Astrocyte (in vitro differentiated cells and primary cell): ENCODE measurements at places on chromosomes 1 and 21. TPM values are rescaled to one million over a fixed set of nuclear protein-coding genes. Genes with fewer than 3 reads are reported as not detected.

SF3B4 gene
- total RNA-seq: 73.2 and 74.0 TPM in 2 replicates

TFF3 gene
- total RNA-seq: 0.84 TPM in 1 of 2 replicates, not detected in the other

- H3K27me3 ChIP-seq: no peaks in the 10 kb centered on the region
- peaks cover 30% of the 10 kb centered on the region for H3K4me1 ChIP-seq
- no peaks in the 10 kb centered on the region for H3K36me3 ChIP-seq
- peak overlapping the region; percentile 66 for H3K27ac ChIP-seq
- DNase-seq: peak; percentile 52
- H3K4me3 ChIP-seq: no peak overlapping the region
These were observed 191.8 kb downstream of the TPR start for GRCh38 chr1:186183219-186183618.

DNA sequence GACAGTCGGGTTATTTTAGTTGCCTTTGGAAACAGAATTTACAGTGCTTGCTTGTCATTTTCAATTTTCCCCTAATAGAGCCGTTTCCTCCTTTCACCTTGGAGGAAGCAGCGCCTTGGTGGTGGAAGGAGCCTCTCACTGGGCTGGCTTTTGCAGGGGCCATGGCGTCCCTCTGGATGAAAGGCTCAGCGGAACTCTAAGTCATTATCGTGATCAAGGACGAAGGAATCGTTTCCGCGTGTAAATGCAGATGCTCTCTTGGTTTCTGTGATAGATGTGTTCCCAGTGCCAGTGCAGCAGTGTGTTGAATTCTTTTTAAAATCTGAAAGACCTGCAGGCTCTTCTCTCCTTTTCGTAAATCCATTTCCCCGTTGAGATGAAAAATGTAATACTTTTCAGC lies 126.2 kb upstream of the LMO4 start:
- H3K36me3 ChIP-seq: no peaks in the 10 kb centered on the region
- H3K27me3 ChIP-seq: no peaks in the 10 kb centered on the region
- H3K4me3 ChIP-seq: no peak overlapping the region
- DNase-seq: no peak
- H3K4me1 ChIP-seq: no peaks in the 10 kb centered on the region

OR2T2 gene
- not detected in 2 replicates for total RNA-seq

DNA sequence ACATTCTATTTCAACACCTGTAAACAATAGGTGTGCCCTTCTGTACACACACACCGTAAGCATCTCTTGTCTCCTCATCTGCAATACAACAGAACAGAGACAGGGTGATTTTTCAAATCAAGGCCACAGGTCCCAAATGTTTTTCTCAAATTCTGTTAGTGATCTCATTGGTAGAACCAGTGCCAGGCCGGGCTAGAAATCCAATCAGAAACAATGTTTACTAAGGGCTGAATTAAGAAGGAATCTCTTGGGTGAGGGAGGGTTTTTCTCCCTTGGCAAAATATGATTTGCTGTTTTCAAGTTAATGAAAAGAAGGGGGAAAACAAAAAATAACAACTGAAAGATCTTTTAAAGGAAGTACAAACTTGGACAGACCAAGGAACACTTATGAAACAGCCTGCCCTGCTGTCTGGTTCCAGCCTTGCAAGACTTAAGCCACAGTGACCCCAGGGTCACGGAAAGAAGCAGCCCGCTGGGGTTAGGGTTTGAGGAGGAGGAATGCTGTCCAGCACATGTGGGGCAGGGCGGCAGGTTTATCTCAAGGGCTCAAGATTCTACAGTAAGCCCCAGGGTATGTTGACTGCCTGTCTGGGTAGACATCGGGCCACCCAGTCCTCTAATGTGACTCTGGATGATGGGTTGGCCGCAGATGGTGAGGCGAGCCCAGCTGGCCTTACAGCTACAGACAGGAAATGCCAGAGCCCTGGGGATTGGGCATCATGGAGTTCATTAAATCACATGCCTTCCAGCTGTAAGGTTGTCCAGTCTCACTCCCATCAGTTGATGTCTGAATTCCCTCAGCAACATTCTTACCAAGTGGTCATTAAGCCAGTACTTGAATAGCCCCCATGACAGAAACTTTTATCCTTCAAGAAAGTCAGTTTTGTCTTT lies 73.3 kb upstream of the SLC44A3 start:
- H3K36me3 ChIP-seq: no peaks in the 10 kb centered on the region
- H3K4me1 ChIP-seq: no peaks in the 10 kb centered on the region
- no peaks in the 10 kb centered on the region for H3K27me3 ChIP-seq
- no peak overlapping the region for H3K4me3 ChIP-seq
- no peak overlapping the region for H3K27ac ChIP-seq

DNA sequence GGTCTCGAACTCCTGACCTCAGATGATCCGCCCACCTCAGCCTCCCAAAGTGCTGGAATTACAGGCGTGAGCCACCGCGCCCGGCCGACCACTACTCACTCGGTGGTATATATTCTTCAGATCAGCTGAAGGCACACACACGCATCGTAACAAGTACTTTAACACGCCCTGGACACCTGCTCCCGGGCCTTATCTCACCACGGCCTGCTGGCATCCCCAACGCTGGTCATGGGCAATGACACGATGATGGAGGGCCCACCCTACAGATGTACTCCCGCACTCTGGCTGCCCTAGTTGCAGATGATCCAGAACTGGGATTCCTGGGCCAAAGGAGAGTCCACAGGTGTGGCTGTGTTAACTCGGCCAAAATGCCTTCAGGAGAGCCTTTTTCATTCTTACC lies 11.6 kb downstream of the UBE2J2 start:
- peaks cover 15% of the 10 kb centered on the region for H3K36me3 ChIP-seq
- no peak overlapping the region for H3K4me3 ChIP-seq
- no peaks in the 10 kb centered on the region for H3K27me3 ChIP-seq

SPRR4 gene
- not detected in 2 replicates for total RNA-seq

DNA sequence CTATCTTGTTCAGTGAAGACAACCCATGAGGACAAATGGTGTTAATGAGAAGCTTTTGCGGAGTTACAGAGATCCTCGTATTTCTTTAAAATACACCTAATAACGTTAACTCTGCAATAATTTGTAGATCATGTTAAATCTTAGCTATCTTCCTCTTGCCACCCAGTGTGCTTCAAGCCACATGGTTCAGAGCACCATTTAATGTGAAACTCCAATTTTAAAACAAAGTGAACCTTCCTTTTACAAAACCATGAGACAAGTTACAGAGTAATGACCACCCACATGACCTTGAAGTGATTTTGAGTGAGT lies 1.7 kb upstream of the KCNE2 start:
- no peak for DNase-seq
- no peak overlapping the region for H3K27ac ChIP-seq
- H3K4me1 ChIP-seq: no peaks in the 10 kb centered on the region
- H3K27me3 ChIP-seq: peaks cover 12% of the 10 kb centered on the region

DNA sequence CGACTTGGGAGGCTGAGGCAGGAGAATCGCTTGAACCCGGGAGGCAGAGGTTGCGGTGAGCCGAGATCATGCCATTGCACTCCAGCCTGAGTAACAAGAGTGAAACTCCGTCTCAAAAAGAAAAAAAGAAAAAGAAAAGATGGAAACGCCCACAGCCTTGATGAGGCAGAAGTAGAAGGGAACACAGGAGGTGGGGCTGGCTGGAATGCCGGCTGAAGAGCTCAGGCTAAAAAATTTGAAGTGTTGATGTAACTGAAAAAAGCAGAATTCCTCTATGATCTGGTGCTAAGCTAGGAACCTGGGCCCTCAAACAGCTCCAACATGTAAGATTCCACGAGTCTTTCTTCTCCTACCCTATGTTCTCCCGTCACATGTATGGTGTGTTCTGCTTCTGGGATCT lies 53.6 kb downstream of the SLC66A1 start:
- H3K4me3 ChIP-seq: no peak overlapping the region
- no peak for DNase-seq
- H3K27ac ChIP-seq: no peak overlapping the region
- H3K36me3 ChIP-seq: peaks cover 14% of the 10 kb centered on the region

LORICRIN gene
- total RNA-seq: not detected in 2 replicates

DNA sequence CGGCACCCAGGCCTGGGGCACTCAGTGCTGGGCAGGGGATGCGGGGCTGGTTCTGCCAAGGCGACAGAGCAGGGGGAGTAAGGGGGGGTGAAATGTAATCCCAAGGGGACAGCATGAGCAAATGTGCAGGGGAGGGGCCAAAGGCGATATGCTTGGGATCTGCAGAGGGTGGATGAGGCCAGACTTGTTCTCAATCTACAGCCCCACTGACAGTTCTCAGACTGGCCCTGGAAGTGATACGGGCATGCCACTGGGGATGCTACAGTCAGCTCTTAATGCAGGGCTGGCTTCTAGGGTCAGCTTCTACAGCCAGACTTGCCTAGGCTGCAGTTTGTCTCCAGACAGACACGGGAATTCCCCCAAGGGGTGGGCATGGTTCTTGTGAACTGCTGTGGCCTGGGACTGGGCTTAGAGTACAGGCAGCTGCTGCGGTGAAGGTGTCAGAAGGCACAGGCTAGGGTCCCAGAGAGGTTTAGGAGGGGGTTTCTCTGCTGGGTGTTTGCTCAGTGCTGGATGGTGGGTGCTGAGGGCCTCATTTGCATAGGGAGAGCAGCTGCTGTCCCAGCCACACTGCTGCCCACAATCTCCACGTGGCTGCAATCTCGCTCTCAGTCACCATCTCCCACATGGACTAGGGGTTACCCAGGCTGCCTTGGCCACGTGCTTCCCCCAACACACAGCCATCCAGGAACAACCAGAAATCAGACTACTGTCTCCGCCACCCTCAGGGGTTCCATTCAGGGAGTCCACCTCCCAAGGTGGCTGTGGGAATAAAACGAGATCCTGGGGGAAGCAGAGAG lies 190.1 kb downstream of the HIVEP3 start:
- no peak overlapping the region for H3K27ac ChIP-seq
- H3K27me3 ChIP-seq: no peaks in the 10 kb centered on the region
- no peak overlapping the region for H3K4me3 ChIP-seq
- no peaks in the 10 kb centered on the region for H3K36me3 ChIP-seq

- peak; percentile 55 for DNase-seq
- no peaks in the 10 kb centered on the region for H3K27me3 ChIP-seq
- no peak overlapping the region for H3K27ac ChIP-seq
- no peaks in the 10 kb centered on the region for H3K36me3 ChIP-seq
- no peak overlapping the region for H3K4me3 ChIP-seq
These were observed 143.7 kb downstream of the KCNT2 start for GRCh38 chr1:196464480-196464941.

GRCh38 chr1:245094954-245095353 lies 59.8 kb upstream of the KIF26B start:
- peaks cover 17% of the 10 kb centered on the region for H3K4me1 ChIP-seq
- DNase-seq: no peak
- H3K27me3 ChIP-seq: no peaks in the 10 kb centered on the region
- H3K27ac ChIP-seq: no peak overlapping the region
- no peaks in the 10 kb centered on the region for H3K36me3 ChIP-seq
- H3K4me3 ChIP-seq: no peak overlapping the region

GRCh38 chr1:206021626-206022365 lies 1.9 kb downstream of the CTSE start:
- peaks cover 14% of the 10 kb centered on the region for H3K4me1 ChIP-seq
- no peaks in the 10 kb centered on the region for H3K36me3 ChIP-seq
- H3K27me3 ChIP-seq: no peaks in the 10 kb centered on the region
- peak; percentile 55 for DNase-seq
- H3K4me3 ChIP-seq: no peak overlapping the region

DNA sequence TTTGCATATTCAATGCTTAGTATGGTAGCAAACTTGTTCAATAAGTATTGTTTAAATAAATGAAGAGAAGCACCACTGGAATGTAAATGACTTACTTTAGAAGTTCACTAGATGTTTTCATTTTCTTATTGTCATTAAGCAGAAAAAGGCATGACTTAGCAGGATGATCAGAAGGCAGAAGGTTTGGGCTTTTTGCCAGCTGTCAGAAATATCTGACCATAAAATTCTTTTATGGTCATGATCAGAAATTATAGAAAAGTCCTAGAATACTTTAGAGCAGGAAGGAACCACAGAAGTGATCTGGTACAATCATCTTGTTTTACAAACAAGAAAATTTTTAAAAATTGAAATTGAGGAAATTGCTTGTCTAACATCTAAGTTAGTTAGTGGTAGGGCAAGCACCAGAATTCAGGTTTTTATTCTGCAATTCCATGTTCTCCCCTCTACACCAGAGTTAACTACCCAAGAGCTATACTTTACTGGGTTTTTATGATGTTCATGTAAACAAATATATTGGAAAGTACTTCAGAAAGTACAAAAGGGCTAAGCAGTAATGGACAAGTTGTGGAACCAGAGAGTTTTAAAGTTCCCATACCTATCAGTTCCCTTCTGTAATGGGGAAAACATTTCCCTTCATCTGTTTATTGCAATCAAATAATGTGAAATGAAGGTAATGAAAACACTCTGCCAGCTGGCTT lies 10.1 kb downstream of the FMO5 start:
- DNase-seq: no peak
- no peak overlapping the region for H3K27ac ChIP-seq
- no peaks in the 10 kb centered on the region for H3K27me3 ChIP-seq
- no peaks in the 10 kb centered on the region for H3K4me1 ChIP-seq
- H3K36me3 ChIP-seq: no peaks in the 10 kb centered on the region

GRCh38 chr1:244458781-244459180 lies 2.3 kb upstream of the CATSPERE start:
- H3K4me1 ChIP-seq: peaks cover 4% of the 10 kb centered on the region
- H3K27ac ChIP-seq: no peak overlapping the region
- H3K4me3 ChIP-seq: no peak overlapping the region
- no peaks in the 10 kb centered on the region for H3K27me3 ChIP-seq
- H3K36me3 ChIP-seq: no peaks in the 10 kb centered on the region
- no peak for DNase-seq
